ENCODE measurements at places on chromosomes 6 and 20.

- DNase-seq: no peak
Measured at GRCh38 chr6:17712576-17712975, 5.9 kb upstream of the NUP153 start.

DNA sequence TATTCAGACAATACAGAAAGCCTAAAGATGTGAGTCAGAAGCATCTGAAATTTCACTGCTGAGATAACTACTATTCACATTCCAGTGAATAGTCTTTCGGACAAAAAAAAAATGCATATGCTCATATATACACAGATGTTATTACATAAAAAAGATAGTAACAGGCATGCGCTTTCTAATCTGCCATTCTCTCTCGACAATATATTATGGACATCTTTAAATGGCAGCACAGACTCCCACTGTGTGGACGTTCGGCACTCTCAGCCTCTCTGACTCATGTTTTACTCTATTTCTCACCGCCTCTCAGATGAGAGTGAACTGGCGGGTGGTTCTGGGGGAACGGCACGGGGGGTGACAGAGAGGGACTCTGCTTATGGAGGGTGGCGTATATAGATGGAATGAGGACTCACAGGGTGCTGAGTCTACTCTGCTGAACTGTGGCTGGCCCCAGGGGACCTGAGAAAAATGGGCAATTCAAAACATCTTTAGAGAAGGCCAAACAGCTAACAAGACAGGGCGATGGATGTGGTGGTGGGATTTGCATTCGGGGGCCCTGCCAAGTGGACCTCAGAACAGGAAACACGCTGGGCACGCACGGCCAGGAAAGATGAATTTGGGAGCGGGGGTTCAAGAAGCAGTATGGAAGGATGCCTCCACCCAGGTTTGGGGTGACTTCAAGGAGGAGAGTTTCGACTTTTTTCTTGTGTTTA is 68.9 kb downstream of the MDGA1 start:
- DNase-seq: no peak

GRCh38 chr20:14720251-14720650 is 382.8 kb upstream of the FLRT3 start:
- no peak for DNase-seq

DNA sequence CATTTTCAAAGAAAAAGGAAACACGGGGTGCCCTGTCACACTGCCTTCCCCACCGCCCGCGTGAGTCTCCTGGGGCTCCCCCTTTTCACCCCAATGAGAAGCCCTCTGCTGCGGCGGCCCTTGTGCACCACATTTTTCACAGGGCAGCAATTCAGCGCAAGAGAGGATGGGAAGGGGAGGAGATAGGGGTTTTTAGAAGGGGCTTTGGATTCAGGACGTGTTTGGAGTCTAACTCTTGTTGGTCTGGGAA is 726 bp upstream of the ARFGEF3 start:
- no peak for DNase-seq

DNA sequence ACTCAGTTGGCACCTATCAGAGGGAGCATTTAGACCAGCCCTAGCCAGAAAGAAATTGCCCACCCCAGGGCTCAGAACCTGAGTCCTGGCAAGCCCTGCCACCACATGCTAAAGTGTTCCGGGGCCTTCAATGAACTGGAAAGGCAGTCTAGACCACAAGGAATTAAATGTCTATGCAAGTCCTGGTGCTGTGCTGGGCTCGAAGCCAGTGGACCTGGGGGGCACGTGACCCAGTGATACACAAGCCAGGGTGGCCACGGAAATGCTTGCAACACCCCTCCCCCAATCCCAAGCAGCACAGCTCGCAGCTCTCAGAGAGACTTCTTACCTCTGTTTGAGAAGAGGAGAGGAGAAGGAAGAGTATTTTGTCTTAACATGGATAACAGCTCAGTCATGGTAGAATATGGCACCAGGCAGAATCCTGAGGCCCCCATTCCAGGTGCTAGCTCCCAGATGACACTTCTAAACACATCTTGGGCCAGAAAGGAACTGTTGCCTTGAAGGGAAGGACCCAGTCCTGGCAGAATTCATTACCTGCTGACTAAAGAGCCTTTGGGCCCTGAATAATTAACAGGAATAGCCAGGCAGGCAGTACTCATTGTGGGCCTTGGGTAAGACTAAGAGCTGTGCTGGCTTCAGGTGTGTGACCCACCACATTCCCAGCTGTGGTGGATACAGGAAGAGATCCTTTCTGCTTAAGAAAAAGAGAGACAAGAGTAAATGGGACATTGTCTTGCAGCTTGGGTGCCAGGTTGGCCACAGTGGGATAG is 111.3 kb downstream of the BTBD9 start:
- no peak for DNase-seq

- DNase-seq: peak; percentile 14
Measured at GRCh38 chr6:128415387-128415786, 105.0 kb downstream of the PTPRK start.

DNA sequence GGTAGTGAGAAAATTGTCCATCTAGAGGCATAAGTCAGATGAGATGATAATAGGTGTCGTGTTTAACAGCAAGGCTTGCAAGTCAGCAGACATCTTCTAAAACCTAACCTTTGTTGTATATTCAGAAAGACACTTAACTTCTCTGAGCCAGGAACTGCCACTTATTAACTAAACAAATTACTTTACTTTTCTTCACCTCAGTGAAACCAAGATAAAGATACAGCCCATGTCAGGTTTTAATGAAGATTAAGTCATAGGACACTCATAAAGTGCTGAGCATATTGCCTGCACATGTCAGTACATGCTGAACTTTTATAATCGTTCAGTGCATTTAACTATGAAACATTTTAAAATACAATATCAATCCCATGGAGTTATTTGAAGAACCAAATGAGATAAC is 286.8 kb downstream of the NKAIN2 start:
- no peak for DNase-seq

Data from NCI-H524 treated with DMSO at 0.1 percent for 48 hours (cell line).